ENCODE measurements at places on chromosomes 2 and 18.

DNA sequence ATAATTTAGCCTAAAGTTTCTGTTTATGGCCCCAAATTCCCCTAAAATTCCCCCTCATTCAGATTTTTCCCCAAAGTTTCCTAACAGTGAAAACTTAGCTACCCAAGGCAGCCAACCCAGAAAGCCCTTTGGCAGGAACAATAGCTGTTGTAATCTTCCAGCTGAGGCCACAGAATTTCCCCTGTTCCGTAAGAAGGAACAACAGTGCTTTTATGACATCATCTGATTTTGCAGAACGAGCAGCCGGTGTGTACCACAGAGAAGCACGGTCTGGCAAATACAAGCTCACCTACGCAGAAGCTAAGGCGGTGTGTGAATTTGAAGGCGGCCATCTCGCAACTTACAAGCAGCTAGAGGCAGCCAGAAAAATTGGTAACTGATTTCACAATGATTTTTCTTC, 6.3 kb downstream of the TNFAIP6 start:
- DNase-seq, result no peak

DNA sequence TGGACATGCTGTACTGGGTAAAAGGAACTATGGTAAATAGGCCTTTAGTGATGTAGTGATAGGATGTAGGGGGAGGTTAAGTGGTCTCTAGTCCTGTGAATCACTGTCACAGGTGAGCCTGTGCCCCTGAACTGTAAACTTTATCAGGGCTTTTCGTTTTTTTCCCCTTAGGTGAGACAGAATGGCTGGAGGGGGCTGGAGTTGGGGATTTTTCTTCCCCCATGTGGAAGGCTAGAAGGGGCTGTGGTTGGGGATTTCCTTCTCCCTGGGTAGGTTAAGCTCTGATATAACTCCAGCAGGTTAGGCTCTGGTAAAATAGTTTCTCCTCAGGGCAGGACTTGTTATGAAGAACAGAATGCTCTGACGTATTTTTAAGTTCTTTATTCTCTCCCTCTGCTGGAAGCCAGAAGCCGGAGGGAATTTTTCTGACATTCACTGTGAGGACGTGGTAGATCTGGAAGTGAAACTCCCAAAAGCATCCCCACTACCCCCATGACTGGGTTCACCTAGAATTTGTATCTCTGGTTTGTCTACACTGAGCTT, 28.5 kb downstream of the PIKFYVE start:
- DNase-seq, result no peak

- DNase-seq, result no peak
Measured at GRCh38 chr2:216773072-216773471, 77.7 kb upstream of the IGFBP5 start.

DNA sequence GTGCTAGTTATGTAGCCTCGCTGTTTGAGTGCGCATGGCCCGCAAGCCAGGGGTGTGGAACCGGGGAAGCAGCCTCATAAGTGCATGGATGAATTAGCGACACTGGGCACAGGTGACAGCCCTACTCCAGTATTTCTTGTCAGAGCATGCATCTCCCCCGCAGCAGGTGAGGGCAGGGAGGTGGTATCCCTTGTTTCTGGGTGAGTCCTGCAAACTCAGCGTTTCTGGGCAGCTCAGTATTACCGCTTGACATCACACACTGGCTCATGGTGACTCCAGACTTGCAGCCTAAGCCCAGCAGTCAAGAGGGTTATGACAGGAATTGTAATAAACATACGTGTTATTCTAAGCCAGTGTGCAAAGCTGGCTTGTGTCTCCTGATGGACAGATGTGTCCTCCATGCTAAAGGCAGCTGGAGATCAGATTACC, 2.5 kb downstream of the CABLES1 start:
- DNase-seq, result no peak

DNA sequence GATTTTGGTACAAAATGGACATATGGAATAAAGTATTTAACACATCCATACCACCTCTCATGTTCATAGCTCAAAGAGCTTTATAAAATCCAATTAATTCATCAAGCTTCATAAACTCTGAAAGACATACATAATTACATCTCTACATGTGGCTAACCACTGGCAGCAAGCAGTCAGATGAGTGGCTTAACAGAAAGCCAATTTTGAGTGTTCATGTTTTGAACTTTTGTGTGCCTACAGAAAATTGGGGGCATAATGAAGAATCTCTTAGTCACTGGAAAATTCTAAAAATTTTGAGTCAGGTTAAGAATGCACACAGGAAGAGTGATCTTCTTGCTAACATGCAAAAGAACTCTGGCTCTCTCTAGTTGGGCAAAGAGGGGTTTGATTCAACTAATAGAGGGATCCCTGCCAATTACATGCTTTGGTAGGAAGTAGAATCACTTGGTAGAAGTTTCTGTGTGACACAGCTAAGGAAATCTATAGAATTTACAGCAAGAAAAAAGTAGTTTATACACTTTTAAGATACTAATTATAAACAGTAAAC, 287.4 kb downstream of the NOL4 start:
- DNase-seq, result no peak

GRCh38 chr18:25244170-25244569, 107.8 kb downstream of the ZNF521 start:
- no peak for DNase-seq

GRCh38 chr2:23809150-23809549, 117.8 kb downstream of the ATAD2B start:
- no peak for DNase-seq

- no peak for DNase-seq
Measured at GRCh38 chr2:239331560-239331959, 69.3 kb downstream of the HDAC4 start.

DNA sequence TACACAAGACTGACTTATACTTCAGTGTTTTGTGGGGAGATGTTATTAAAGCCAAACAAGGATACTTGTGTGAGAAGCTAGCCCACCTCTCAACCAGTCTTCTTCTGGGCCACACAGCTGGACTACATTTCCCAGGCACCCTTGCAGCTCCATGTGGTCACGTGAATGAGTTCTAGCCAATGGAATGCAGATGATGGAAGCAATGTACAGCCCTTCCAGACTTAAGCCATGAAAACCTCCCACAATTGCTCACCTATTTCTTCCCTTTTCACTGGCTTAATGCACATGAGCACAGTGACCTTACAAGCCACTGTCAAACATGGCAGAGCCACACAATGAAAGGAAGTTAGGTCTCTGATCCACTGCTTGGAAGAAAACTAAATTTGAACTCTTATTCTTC, 20.4 kb upstream of the FEZ2 start:
- no peak for DNase-seq

DNA sequence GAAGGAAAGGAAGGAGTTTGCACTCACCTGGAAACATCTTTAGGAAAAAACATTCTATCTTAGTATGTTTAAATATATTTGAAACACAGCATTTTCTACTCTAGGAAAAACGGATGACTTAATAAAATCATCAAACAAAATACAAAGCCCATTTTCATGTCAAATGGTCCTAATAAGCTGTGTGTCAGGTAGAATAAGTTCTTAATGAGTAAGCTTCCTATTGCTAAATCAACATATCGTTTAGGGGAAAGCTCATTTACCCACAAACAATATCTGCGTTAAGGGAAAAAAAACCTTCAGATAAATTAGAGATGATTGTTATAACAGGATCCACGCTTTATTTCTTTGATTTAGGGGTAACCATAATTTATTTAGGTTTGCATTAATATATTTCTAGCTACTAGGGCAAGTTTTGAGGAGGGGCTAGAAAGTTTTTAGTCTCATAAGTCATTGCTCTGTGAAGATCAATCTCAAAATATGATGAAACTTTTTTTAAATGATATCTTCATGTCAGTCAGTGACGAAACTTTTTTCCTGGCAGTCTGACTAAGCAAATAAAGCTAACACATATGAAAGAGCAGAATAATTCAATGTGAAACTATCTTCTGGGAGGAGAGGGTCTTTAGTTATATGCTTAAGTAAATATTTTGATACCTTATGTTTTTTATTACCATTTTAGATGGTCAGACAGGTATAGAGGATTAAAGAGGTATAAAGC, 147.1 kb downstream of the WDSUB1 start:
- DNase-seq, result no peak

DNA sequence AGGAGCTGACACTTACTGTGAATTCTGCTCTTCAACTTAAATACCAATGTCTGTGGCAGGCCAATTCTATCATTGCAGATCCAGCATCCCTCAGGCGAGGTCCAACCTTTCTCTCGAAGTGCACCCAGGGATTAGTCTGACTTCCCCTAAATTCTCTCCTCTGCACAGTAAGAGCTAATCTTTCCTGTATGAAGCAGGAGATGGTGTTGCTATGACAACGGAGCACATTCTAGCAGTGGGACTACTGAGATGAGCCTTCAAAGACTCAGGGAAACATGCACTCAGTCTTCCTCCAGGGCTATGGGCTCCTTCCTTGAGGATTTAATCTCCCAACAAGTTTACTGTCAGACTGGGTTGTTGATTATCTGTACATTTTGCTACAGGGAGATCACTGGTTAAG, 176.3 kb downstream of the NOL4 start:
- no peak for DNase-seq

- no peak for DNase-seq
Measured at GRCh38 chr2:60808330-60808801, 52.3 kb downstream of the PAPOLG start.

GRCh38 chr2:117137371-117137770, 677.1 kb upstream of the DDX18 start:
- no peak for DNase-seq

DNA sequence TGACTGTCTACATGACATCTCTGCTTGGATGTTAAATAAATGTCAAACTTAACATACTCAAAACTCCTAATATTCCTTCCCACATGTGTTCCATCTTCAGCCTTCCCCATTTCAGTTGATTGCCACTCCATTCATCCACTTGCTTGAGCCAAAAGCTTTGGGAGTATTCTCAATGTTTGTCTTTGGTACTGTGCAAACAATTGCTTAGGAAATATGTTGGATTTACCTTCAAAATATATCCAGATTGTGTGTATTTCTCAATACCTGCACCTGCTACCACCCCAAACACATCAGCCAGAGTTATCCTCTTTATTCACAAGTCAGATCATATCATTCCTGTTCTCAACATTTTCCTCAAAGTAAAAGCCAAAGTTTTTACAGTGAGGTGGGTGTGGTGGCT, 350.3 kb upstream of the FAM98A start:
- DNase-seq, result no peak

DNA sequence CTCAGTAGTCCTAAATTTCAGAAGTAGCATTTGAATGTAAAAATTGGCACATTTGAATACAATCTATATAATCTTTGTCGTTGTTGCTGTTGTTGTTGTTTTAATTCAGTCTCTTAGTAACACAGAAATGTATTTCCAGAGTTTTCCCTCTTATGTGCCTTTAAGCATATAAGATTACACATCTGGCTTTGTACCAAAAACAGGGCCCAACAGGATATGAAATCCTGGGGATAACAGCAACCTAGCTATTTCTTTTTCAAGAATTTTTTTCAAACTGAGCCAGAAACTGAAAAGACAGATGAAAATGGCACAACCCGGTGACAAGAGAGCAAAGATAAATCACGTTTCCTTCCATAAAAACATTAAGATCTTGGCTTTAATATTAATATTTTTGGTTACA, 906.7 kb downstream of the NRXN1 start:
- DNase-seq, result no peak

- DNase-seq, result no peak
Measured at GRCh38 chr18:9876867-9877654, 8.7 kb upstream of the TXNDC2 start.

GRCh38 chr2:217995731-217996231, 7.0 kb downstream of the TNS1 start:
- DNase-seq, result no peak

GRCh38 chr2:38173683-38174082, 97.7 kb upstream of the CYP1B1 start:
- no peak for DNase-seq

GRCh38 chr18:23871410-23871809, 143.1 kb upstream of the TTC39C start:
- peak; percentile 25 for DNase-seq

DNA sequence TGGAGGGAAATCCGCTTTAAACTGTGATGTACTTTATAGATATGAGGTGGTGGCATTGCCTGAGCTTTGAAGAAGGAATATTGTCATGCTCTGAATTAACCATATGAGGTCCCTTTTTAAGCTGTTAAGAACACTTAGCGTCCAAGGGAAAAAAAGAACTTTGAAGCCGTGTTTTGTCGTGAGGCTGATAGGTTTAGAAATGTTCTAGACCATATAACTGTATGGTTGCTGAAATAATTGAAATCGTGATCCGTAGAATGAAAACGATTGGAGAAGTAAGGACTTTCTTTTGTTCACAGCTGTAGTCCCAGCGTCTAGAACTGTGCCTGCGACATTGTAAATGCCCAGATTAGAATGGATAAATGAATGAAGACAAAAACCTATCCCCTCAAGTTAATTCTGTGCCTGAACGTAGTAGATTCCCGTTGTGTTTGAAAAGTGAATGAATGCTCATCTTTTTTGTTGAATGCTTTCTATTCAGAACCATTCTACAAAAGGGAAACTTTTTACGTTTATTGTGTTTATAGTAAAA, 1.5 kb downstream of the SMCHD1 start:
- DNase-seq, result no peak

GRCh38 chr18:73511771-73512503, 635.7 kb downstream of the FBXO15 start:
- DNase-seq, result no peak

DNA sequence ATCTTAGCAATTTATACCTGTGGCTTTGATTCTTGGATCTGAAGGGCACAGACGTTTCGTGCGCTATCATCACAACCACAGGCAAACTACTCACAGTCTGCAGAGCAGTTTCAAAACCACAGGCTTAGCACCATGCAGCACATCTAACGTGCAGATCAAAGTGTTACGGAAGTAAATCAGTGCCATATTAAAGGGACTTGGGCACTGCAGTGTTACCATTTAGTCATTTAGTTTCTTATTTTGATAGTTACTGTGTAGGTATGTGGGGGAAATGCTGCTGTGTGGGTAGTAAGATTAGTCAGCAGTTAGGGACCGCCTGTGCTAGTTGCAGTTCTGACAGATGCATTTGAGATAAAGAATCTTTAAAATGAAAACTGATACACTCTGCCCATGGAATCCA, 384.0 kb downstream of the NBAS start:
- peak; percentile 23 for DNase-seq

- DNase-seq, result no peak
Measured at GRCh38 chr2:78839259-78839658, 186.2 kb upstream of the REG3G start.

DNA sequence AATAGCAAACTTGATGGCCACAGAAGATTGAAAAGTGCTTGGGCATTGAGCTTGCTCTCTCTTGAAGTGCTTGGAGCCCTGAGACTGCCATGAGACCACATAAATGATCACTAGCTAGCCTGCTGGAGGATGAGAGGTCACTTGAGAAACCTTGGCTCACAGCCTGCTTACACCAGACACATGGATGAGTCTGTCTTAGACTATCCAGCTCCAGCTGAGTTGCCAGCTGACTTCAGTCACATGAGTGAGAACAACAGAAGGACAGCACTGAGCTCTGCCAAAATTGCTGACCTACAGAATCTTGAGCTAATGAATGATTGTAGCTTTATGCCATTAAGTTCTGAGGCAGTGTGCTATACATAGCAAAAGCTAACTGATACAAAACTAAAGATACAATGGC, 18.1 kb downstream of the NABP1 start:
- DNase-seq, result no peak
